ENCODE measurements at places on chromosomes 2 and 18. TPM values are rescaled to one million over a fixed set of nuclear protein-coding genes. Genes with fewer than 3 reads are reported as not detected.

The TFCP2L1 gene
- 0.04 TPM for total RNA-seq

The DQX1 gene
- not detected for total RNA-seq

The ANKRD23 gene
- 8.7 TPM for total RNA-seq

The C2orf80 gene
- total RNA-seq = not detected

The LPIN1 gene
- total RNA-seq = 54.8 TPM

The KYNU gene
- total RNA-seq = 14.0 TPM

DNA sequence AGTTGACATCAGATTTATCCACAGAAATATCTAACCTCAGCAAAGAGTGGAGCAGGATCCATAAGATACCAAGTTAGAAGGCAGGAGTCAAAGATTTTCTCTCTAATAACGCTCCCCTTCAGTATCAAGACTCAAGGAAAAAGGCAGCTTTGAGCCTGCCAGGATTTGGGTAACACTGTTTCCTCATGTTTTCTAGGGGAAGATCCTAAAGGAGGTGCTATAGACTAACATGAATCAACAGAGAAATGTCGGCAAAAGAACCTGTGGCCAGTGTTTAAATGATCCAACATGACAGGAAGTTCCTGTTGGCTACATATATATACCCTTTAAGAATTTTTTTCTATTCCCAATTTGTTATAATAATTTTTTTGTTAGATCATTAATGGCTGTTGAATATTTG lies 402.3 kb downstream of the TGIF1 start:
- DNase-seq = no peak

DNA sequence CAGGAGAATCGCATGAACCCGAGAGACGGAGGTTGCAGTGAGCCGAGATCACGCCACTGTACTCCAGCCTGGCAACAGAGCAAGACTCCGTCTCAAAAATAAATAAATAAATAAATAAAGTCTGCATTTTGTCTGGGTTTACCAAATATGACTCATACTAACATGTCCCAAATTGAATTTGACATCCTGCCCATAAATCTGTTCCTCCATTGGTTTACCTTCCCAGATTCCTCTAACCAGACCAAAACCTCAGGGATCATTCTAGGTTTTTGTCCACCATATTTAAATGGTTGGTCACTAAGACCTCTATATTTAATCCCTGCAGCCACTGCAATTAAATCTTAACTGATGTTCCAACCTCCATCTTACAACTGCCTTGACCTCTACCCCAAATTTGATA lies 150.9 kb downstream of the ATAD2B start:
- DNase-seq = no peak

DNA sequence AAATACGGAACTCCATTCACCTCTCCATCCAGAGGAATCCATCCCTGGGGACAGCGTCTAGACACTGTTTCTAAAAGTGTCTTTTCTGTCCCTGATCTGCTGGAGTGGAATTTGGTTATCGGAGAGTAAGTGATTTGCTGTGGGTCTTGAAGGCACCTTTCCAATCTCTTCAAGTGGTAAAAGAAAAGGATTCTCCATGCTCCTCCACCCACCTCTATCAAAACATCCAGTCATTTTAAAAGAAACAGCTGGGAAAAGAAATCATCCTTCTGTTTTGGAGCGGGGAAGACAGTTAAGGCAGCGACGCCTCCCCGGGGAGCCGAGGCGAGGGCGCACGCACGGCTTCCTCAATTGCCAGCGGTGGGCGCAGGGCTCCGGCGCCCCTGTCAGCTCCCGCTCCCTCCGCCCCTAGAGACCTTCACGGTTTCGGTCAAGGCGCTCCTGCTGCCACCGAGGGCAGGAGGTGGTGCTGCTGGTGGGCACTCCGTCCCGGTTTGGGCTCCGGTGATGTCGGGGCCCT lies 547 bp downstream of the SLC35F5 start:
- DNase-seq = no peak

GRCh38 chr2:51997571-51997970 lies 965.6 kb upstream of the NRXN1 start:
- no peak for DNase-seq

GRCh38 chr18:55090564-55091188 lies 131.4 kb upstream of the CCDC68 start:
- DNase-seq = no peak

DNA sequence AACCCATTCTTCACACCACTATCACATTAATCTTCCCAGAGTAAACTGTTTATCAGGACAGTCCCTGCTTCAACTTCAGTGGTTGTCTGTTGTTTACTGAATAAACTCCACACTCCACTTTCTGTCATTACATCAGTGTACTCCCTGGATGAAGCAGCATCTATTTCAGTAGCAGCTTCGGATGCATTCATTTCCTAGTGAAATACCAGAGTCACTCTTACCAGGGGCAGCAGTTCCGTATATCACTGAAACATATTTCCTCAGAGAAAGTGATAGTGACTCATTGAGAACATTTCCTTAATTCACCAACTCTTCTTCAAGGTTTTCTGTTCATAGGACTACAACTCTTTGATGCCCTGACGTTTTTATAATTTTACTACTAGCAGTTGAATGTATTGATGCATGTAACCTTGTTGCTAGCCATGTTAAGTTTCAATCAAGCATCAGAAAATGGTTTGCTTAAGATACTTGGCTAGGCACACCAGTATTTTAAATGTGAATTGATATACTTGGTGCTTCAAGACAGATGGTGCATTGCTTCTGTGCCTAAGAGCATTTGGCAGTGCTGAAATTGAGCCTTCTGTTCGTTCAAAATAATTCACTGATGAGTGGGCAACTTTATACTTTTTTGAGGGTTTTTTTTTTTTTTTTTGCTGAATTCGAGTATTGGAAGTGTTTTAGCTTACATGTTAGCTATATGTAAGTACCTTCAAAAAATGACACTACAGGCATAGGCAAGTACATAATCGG lies 92.3 kb downstream of the UBE2E3 start:
- no peak for DNase-seq

GRCh38 chr2:176585791-176586190 lies 316.5 kb downstream of the MTX2 start:
- no peak for DNase-seq

- DNase-seq = no peak
Observed at GRCh38 chr2:222423632-222424275, 589 bp upstream of the SGPP2 start.

All from heart left ventricle (tissue), 16 donors.